Endothelial cell (in vitro differentiated cells): ENCODE measurements at places on chromosomes 12 and 14. TPM values are rescaled to one million over a fixed set of nuclear protein-coding genes. Genes with fewer than 3 reads are reported as not detected.
A peak's percentile ranks its signal among the peaks of the same experiment; 100 is the strongest.

The KRT75 gene
- total RNA-seq = not detected

GRCh38 chr12:114767906-114768722 lies 84.1 kb upstream of the TBX3 start:
- no peak overlapping the region for H3K27ac ChIP-seq
- DNase-seq = no peak
- peaks cover 4% of the 10 kb centered on the region for H3K27me3 ChIP-seq
- H3K36me3 ChIP-seq = no peaks in the 10 kb centered on the region
- H3K4me3 ChIP-seq = no peak overlapping the region
- peaks cover 5% of the 10 kb centered on the region for H3K4me1 ChIP-seq

DNA sequence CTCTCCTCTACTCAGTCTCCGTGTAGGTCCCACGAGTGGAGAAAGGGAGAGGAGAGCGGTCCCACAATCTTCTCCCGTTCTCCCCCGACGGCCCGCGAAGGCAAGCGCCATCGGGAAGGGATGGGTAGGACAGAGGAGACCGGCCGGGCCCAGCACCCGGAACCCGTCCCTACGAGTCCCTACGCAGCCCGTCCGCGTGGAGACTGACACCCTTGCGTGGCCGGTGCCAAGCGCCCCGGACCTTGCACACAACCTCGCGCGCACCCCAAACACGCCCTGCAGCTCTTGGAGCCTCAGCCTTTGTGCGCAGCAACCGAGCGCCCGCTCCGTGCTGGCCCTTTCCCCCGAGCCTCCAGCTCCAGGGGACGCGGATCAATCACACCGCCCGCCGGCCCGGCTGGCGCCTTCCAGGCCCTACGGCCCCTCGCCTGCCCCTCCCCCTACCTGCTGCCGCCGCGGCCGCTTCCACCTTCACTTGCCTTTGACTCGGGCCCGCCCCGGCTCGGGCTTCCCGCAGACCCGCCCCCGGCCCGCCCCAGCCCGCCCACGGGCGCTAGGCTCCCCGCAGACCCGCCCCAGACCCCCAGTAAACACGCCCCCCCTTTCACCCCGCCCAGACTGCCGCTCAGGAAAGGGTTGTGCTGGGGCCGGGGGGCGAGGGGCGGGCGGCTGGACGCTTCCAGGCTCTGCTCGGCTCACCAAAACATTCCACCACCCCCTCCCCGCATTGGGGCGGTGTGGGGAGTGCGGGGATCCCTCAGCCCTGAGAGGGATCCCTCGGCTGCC lies at the start of gene NDRG2:
Gene NDRG2 (minus strand): TSS at position 477 of the 786 bp plus-strand sequence. CDS start 1,746 bp downstream, outside the sequence.
- H3K27me3 ChIP-seq = peaks cover 10% of the 10 kb centered on the region
- peak within 1 kb of the TSS; percentile 74 for H3K27ac ChIP-seq
- DNase-seq = peak; percentile 73
- H3K4me3 ChIP-seq = peak within 1 kb of the TSS; percentile 89
- peaks cover 32% of the 10 kb centered on the region for H3K4me1 ChIP-seq
- H3K36me3 ChIP-seq = peaks cover 18% of the 10 kb centered on the region

The PROX2 gene
- 0.08 TPM for total RNA-seq

- no peak for DNase-seq
- H3K27ac ChIP-seq = peak overlapping the region; percentile 48
- H3K4me1 ChIP-seq = peaks cover 20% of the 10 kb centered on the region
- peaks cover 6% of the 10 kb centered on the region for H3K36me3 ChIP-seq
These were observed 2.6 kb upstream of the POC1B start for GRCh38 chr12:89528434-89528833.

DNA sequence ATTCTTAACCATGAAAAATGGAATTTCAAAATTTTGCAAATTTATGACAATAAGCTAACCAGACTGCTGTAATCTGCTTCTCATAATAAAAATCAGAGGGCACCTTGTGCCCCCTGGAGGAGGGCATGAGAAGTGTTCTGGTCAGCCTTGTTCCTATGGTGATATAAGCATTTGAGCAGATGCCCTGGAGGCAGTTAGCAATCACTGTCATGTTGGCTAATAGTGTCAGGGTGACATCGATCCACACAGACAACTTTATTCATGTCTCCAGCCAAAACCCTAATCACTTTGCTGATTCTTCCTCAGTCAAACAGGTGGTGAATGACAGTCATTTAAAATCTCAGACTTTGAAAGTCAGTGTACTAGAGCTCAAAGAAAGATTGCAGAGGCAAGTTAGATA lies 943.0 kb downstream of the GALC start:
- no peak overlapping the region for H3K4me3 ChIP-seq
- H3K36me3 ChIP-seq = no peaks in the 10 kb centered on the region
- H3K4me1 ChIP-seq = peaks cover 3% of the 10 kb centered on the region
- peak; percentile 64 for DNase-seq
- peak overlapping the region; percentile 57 for H3K27ac ChIP-seq
